ENCODE measurements at places on chromosomes 3 and 15.

GRCh38 chr3:97001611-97002010, 187.2 kb downstream of the EPHA6 start:
- DNase-seq, result no peak

DNA sequence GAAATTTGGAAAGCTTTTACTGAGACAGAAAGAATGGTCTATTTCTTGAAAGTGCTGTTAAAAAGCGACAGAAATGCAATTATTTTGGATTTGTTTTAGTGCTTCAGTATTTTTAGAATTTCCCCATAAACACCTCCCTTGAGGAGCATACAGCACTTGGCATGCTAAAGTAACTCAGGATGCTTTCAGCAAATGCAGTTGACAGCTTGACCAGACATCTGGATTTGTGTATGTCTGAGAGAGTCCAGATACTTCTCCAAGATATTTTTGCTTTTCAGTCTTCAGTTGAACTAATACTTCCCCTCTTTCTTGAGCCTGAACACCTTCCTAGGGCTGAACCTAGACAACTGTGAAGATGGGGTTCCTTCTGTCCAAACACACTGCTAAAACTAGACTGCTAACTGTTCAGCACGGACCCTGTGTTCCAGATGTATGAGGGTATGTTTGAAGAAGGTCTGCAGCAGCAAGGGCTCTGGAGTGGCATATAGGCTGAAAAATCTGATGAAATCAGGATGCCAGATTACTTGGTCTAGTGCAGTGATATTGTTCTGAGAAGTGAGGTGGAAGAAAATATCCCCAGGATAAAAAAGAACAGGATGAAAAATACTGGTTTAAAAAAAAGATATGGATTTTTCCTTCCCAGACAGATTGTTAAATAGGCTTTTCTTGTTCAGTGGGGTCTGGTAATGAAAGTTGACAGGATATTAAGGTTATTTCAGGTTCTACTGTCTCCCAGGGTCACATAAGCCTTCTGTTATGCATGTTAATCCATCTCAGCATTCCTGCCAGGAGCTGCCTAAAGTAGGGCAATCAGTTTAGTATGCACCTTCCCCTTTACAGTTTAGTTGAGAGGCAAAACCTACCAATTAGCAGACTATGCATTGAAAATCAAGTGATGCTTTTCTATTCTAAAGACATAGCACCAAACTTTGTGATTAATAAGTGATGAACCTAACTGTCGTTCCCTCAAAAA, 516.9 kb upstream of the TBL1XR1 start:
- DNase-seq, result no peak

GRCh38 chr3:13780432-13781176, 99.3 kb downstream of the WNT7A start:
- no peak for DNase-seq

DNA sequence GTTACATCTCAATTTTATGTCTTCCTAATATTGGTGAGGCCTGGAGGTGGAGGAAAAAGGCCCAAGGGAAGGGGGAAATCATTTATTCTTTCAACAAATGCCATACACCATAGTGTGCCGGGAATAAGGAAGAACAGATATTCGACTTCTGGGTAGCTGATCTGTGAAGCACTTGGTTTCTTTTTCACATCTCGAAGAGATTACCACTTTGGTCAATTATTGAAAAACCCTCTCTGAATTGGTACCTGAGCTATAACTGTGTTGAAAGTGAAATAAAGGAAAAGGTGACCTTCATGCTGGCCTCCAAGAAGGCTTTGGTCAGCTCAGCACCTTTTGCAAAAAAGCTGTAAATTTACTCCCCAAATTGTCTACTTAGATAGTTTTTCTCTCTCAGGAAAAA, 14.2 kb upstream of the MB21D2 start:
- no peak for DNase-seq

GRCh38 chr3:115217678-115218451, 70.8 kb upstream of the ZBTB20 start:
- no peak for DNase-seq

GRCh38 chr15:99076109-99076508, 28.8 kb upstream of the SYNM start:
- no peak for DNase-seq

DNA sequence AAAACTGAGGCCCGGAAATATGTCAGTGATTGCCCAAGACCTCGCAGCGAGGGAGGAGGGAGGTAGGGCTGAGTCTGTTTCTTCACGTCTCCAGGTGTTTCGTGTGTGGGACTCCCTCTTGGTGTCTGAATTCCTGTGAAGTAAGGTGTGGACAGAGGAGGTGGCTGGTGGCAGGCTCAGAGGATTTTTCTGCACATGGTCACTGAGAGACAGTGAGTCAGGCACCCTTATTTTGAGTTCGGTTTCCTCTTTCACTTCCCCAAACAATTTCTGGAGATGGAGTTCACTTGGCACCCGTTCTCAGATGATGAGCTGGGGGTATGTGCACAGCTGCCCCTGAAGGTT, 46.3 kb upstream of the VPS8 start:
- DNase-seq, result no peak

DNA sequence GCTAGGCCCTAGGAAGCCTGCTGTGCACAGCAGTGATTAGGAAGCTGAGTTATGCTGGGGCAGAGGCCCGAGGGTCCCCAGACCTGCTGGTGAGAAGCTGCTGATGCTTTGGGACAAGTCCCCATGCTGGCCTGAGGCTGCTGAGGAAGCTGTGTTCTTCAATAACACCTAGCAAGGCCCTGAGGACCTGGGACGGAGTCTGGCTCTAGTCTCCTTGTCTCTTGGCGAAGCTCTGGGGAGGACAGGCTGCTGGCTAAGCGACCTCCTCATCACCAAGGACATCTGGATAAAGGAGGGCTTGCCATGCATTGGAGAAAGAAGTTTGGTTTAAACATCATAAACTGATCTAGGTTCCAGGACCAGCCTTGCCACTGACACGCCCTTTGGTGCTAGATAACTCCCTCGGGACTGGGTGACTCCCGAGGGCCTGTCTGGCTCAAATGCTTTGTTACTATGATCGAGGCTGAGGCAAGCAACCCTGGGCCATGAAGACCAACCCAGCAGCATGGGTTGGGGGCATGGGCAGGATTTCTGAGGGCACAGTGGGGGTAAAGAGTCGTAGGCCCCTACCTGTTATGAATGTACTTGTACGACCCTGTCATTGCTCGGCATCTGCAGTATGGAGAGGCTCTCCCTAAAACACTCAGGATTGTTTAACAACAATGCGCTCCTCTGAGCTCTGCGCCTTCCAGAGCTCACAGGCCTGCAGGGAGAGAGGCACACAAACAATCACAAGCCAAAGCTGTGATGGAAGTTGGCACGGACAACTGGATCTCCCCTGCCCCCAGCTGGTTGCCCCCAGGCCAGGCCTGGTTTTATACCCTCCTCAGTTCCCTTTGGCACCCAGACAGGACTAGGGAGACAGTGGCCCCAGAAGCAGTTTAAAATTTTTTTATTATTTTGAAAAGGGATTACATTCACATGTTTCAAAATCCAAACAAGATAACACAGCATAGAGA, 64.4 kb downstream of the LINGO1 start:
- no peak for DNase-seq

GRCh38 chr3:152615681-152616080, 219.2 kb upstream of the P2RY1 start:
- no peak for DNase-seq

DNA sequence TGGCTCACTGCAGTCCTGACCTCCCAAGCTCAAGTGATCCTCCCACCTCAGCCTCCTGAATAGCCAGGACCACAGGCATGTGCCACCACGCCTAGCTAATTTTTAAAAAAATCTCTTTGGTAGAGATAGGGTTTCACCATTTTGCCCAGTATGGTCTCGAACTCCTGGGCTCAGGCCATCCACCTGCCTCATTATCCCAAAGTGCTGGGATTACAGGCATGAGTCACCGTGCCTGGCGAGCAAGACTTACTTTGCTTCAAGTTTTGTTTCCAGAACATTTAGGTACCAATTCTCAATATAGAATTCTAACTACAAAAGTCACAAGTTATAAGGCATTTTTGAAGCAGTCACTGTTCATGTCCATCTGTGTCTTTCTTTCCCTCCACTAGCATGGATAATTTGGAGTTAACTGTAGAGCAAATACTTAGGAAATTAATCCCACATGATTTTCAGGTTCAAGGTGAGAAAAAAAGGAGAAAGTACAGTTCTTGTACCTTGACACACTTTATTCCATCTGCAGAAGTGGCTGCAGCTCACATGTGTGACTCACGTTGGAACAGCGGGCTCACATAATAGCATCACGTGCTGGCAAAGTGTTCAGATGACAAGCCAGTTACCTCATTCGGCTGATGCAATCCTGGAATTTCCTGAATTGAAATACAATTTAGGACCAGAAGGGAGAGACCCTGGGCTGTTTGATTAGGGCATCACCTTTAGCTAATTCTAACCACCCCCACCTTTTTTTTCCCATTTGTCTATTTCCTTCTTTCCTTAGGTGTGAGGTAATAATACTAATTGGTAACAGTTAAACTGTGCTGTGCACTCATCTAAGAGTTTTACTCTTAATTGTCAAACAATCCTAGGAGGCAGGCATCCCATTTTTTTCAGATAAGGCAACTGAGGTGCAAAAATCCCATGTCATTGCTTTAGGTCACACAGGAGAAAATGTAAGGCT, 46.9 kb upstream of the NEDD4 start:
- DNase-seq, result no peak

- DNase-seq, result no peak
Measured at GRCh38 chr3:8441969-8442559, 59.6 kb upstream of the LMCD1 start.
